Brain microvascular endothelial cell (primary cell): ENCODE measurements at places on chromosomes 3 and 15.

GRCh38 chr3:179136195-179136594 is 12.0 kb upstream of the PIK3CA start:
- DNase-seq: no peak

DNA sequence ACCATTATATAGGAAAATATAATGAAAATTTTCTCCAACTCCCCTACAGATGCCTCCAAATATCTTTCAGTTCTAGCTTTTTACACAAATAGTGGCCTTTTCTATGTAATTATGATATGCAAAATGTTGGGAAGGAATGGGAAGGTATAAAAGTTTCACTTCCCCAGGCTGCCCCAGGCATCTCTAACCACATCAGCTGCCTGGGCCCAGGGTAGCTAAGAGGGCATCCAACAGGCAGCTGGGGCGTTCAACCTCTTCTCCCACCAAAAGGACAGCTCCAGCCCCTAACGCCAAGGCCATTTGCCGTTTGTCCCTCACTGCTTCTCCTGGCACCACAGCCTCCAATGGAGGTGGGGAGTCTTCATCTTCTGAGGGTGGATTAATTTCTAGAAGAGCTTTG is 188.1 kb upstream of the TSC22D2 start:
- DNase-seq: no peak

GRCh38 chr3:30324587-30324986 is 281.8 kb upstream of the TGFBR2 start:
- no peak for DNase-seq

- no peak for DNase-seq
Observed at GRCh38 chr3:160501325-160501724, 51.7 kb upstream of the TRIM59 start.

DNA sequence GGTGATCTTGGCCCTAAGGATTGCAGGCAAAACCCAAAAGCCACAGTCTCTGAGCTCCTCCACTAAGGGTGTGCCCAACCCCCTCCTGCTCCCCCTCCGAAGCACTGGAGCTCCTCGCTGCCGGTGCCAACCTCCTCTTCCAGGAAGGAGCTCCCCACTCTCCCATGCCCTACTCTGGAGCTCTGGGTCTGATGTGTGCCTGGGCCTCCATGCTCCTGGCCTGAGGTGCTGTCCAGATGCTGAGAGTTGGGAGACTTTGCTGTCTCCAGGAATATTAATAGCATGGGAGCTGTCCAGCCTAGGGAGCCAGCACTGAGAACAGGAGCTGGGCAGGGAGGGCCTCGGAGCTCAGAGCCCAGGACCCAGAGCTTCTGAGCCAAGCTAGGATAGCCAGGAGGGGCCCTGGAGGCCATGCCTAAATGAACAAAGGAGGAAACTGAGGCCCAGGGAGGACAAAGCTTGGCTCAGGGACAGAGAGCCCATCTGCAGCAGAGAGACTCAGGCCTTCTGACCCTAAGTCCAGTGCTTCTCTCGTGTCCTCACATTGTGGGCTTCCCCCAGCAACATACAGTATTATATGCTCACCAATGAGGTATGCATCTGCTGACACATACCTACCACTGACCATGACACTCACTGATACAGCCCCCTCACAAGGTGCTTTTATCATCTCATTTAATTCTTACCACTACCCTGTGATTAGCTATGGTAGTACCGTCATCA is 36.9 kb upstream of the HERC1 start:
- DNase-seq: peak; percentile 87

- no peak for DNase-seq
Observed at GRCh38 chr3:52399131-52399530, 45.8 kb downstream of the SEMA3G start.

- no peak for DNase-seq
Observed at GRCh38 chr3:54574906-54575617, 352.8 kb downstream of the LRTM1 start.

GRCh38 chr3:157131861-157132260 is 28.1 kb downstream of the CCNL1 start:
- no peak for DNase-seq

- peak; percentile 14 for DNase-seq
Observed at GRCh38 chr15:33215941-33216872, 21.7 kb upstream of the FMN1 start.

DNA sequence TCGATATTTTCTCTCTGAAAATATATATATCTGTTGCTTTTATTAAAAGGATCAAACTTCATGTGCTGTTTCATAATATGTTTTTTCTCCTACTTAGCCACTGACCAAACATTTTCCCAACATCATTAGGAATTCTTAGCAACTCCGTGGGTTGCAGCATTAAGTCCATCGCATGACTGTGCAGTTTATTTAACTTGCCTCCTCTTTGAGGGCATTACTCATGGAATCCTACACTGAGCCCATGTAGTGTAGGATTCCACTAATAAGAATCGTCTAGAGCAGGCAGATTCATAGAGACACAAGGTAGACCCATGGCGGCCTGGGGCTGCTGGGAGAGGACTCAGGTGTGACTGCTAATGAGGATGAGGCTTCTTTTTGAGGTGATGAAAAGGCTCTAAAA is 49.3 kb downstream of the CMTM6 start:
- peak; percentile 34 for DNase-seq

DNA sequence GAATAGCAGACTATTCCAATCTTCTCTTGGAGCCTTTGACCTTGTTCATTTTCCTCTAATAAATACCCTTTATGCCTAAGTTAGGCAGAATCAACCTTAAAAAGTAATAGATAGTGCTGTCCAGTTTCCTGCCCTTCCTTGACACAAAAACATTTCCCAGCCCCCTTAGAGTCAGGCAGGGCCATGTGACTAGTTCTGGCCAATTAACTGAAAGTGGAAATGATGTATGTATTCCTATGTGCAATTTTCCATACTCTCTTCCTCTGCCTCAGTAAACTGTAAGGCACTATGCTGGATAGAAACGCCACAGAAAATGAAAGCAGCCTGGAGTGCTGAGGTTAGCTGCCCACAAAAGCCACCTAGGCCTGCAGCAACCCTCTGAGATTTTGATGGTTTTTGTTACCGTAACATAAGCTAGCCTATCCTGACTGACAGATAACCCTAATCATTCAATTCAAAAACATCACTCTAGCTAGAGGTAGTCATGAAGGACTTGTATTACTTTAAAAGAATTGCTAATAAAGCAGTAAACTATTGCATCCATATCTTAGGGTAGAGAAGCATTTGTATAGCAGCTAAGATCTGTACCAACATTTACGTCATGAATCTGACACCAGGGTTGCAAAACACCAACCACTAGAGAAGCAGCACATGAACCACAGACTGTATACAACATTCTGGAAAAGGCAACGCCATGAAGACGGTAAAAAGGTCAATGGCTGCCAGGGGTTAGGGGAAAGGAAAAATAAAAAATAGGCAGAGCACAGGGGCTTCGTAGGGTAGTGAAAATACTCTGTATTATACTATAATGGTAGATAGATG is 112.9 kb downstream of the ULK4 start:
- DNase-seq: no peak

GRCh38 chr3:29614954-29615353 is 334.1 kb downstream of the RBMS3 start:
- DNase-seq: no peak

DNA sequence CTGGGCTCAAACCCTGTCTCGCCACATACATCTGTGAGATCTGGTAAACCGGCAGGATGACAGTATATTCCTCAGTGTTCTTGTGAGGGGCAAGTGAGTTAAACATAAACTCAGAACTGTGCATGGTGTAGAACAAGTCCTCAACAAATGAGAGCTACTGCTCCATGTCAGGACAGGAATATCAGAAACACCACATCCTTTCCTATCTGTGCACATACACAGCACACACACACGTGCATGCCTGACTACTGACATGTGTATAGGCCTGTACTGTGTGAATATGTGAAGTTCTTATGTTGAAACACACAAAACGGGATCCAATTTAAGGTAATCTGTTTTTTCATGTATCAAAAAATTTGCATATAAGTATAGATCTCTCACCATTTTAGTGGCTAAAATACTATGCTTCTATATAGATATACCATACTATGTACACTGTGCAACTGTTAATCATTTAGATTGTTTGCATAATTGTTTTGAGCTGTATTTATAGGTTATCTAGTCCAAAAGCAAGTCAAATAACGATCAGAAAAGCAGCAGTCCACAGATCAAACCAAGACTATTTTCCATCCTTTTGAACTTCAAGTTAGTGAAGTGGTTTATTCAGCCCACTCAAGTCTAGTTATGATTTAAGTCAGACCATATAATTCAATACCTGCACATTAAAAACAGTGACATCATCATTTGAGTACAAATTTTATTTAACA is 44.8 kb downstream of the CCR4 start:
- DNase-seq: no peak

DNA sequence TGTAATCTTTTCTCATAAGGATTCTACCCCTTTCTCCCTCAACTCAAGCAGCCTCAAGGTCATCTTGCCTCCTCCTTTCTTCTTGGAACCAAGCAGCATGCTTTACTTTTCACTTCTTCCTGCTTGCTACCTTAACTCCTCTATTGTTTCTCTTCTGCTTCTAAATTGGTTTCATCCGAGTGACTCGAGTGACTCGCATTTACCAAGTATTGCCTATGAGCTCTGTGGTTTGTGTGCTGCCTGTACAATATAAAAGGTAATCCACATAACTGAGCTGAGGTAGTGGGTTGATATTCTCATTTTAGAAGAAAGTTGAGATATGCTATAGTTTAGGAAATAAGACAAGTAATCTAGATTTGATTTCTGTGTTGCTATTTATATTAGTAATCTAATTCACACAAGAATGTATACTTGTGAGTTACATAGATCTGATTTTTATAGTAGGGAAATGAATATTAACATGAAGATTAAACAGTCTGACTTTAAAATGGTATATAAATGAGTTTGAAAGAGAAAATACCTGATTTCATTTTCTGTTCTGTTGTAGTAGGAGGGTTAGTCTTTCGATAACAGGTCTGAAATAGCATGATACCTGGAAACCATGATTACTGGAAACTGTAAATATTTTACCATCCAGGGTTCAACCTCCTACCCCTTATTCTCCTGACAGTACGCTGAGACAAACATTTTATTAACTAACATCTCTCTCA is 5.5 kb downstream of the HHLA2 start:
- DNase-seq: no peak

DNA sequence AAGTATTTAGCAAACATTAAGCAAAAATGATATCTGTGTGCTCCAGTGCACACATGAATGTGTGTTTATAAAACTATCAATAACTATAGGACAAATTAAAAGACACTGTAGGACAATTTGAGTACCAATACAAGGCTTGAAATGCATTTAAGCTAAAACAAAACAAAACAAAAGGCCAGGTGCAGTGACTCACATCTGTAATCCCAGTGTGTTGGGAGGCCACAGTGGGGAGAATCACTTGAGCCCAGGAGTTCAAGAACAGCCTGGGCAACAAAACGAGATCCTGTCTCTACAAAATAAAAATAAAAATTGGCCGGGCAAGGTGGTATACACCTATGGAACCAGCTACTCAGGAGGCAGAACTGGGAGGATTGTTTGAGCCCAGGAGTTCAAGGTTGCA is 50.7 kb downstream of the CSNK1G1 start:
- DNase-seq: no peak

- DNase-seq: no peak
Observed at GRCh38 chr15:70483513-70483912, 279.8 kb downstream of the UACA start.

GRCh38 chr3:169939751-169940150 is 26.9 kb upstream of the SEC62 start:
- no peak for DNase-seq

- DNase-seq: no peak
Observed at GRCh38 chr3:169600732-169601131, 62.8 kb downstream of the MECOM start.

DNA sequence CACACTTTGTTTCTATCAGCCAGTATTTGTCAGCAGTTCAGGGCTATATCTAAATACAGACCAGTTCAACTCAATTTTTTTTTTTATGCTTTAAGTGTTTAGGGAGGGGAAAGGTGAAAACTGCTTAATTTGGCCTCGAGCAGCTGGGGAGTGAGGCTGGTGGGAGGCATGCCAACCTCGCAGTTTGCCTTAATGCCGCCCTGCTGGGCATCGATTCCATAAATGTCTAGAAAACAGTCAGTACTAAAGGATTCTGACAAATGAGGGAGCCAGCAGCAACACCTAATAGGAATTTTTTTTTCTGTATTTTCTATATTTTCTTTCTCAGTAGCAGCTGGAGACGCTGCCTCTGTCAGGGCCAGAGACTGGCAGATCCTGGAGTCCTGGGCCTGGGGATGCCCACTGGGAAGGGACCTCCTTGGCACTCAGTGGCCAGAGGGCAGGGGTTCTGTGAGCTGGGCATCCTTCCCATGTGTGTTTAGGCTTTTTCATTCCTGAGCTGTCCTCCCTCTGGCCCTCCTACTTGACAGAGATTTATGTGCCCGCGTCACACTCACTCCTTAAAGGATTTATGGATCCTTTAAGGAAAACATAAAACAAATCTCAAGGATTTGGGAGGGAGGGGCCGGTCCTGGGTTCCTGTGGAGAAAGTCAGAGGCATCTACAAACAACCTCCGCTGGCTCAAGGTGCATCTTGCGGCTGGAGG is 117.8 kb downstream of the WNT5A start:
- no peak for DNase-seq

GRCh38 chr3:15535732-15536131 is 14.2 kb upstream of the COLQ start:
- DNase-seq: no peak

- no peak for DNase-seq
Observed at GRCh38 chr3:134620476-134621115, 30.2 kb downstream of the KY start.

DNA sequence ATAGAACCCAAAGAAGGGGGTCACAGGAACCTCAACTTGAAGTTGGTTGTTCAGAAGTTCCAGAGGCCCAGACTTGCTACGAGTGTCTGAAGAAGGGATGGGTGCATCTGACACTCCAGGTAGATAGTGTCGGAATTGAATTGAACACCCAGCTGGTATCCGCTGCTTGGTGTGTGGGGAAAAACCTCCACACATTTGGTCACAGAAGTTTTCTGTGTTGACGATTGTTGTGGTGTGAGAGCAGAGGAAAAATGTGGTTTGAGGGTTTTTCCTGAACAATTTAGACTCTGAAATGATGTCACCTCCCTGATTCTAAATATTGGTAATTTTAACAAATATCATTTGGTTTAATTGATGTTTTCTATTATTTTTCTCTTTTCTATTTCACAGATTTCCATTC is 218.8 kb upstream of the CTNNB1 start:
- DNase-seq: no peak

GRCh38 chr3:195113048-195113447 is 157.9 kb downstream of the XXYLT1 start:
- DNase-seq: no peak

- no peak for DNase-seq
Observed at GRCh38 chr3:55608301-55608937, 121.3 kb upstream of the WNT5A start.
